Uterus (tissue), 4 donors: ENCODE measurements at places on chromosomes 2 and 18. TPM values are rescaled to one million over a fixed set of nuclear protein-coding genes. Genes with fewer than 3 reads are reported as not detected.

The ALMS1 gene
- 51.0 TPM for total RNA-seq

The ALPP gene
- total RNA-seq, result 0.62 TPM

The PAX3 gene
- not detected for total RNA-seq

The KLHL30 gene
- 3.3 TPM for total RNA-seq

The STAT4 gene
- 2.3 TPM for total RNA-seq

DNA sequence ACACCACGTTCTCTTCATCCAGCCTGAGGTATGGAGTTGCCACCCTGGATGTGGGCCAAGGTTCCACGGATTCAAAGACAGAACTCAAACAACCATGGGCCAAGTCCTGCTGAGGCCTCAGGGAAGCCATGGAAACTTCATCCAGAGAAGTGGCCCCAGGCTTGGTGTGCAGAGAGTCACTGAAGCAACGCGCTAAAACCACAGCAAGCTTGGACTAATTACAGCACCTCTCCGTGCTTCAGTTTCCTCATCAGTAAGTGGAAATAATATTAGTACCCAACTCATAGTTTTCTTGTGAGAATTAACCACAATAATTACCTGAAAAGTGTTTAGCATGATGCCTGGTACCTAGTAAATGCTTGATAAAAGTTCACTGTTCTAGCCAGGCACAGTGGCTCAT lies 19.2 kb upstream of the AP1S3 start:
- DNase-seq, result no peak

DNA sequence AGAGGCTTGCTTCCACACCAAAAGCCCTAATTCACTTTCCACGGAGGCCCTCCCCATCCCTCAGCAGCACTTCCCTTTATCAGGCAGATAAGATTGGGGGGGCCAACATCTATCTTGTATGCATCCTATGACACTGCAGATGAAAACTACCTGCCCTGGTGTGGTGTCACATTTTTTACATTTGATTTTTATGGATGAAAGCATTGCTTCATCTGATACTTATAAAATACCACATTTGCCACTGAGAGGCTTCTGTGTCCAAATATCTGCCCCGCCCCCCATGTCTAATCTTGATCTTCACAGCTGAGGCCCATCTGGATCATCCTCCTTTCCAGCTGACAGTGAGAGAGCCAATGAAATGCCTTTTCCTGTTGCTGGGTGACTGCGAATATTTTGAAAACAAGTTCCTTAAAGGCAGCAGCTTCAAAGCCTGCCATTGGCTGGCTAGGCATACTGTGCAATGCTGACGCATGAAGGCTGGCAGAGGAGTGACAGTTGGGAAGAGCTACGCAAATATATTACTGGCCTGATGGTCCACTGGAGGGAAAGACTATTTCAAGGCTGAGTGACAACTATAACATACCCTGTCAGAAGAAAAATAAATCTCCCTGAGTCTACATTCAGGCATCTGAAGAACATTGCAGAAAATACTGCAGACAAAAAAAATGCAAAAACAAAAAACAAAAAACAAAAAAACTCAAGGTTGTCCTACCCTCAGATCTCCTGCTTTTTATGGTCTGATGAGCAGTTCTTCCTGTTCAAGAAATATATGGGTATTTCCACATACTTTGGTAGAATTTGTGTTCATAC lies 318.7 kb downstream of the PDE11A start:
- peak; percentile 85 for DNase-seq

GRCh38 chr2:113113807-113114206 lies 13.6 kb upstream of the IL1RN start:
- DNase-seq, result no peak

DNA sequence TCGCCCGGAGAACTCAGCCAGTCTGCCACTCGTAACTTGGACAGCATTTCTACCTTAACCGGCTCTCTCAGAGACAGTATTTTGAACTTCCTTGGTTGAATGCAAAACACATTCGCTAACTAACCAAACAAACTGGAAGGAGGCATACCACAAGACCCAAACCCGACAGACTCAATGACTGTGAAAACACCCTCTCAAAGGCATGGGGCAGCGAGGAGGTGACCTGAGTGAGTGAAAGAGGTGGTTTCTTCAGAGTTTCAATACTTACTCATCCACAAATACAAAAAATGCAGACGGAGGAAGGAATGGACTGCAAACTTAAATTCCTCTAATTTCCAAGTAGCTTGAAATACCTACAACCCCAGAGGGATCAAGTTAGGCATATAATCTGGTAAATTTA lies 132.9 kb downstream of the GAREM1 start:
- DNase-seq, result no peak

DNA sequence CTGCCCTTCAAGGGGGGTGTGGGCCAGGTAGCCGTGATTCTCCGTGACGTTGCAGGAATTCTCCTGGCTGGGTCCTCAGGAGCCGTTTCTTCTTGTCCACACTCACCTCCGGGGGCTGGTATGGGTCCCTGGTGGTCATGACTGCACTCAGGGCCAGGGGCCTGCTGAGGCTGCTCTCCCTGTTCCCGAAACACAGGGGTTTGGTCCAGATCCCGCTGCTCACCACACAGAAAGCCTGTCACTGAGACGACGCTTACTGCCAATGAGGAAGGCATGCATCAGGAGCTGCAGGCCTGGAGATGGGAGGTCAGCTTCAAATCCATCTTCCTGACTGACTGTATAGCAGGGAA lies 160.7 kb downstream of the RTP5 start:
- DNase-seq, result no peak

DNA sequence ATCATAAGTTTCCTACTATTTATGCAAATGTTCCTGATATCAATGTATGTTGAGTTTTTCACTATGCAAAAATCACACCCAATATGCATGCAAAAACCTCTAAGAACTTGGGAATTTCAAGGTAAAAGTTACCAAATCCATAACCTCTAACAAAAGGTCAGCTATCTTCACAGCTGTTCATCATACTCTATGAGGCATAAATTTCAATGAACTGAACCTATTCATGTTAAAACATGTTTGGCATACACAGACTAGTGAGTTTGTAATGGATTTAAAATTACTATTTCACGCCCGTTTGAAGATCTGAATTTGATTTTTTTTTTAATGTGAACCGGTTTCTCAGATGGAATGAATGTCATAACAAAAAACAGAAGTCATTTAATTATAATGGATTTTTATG lies 100.2 kb downstream of the ATAD2B start:
- DNase-seq, result no peak

DNA sequence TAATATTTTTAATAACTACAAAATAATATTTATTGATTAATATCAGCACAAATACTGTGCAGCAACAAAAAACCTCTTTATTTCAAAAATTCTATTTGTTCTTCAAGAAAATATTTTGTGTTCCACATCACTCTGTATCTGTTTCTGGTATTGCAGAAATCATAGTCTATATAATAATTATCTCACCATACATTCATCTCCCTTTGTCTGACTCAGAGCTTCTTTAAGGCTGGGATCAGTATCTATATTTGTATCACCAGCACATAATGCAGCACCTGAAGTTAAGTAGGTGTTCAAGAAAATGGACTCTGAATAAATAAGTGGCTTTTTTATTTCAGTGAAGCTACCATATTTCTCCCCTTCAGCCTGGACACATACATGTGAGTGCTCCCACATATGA lies 1.6 kb upstream of the MARCHF4 start:
- no peak for DNase-seq

GRCh38 chr2:20145497-20146193 lies 79.3 kb downstream of the SDC1 start:
- no peak for DNase-seq

GRCh38 chr2:232960862-232961261 lies 52.2 kb downstream of the NGEF start:
- DNase-seq, result no peak
